ENCODE measurements at places on chromosomes 3 and 15.

- no peak for DNase-seq
Observed at GRCh38 chr3:88896026-88896425, 211.4 kb upstream of the EPHA3 start.

DNA sequence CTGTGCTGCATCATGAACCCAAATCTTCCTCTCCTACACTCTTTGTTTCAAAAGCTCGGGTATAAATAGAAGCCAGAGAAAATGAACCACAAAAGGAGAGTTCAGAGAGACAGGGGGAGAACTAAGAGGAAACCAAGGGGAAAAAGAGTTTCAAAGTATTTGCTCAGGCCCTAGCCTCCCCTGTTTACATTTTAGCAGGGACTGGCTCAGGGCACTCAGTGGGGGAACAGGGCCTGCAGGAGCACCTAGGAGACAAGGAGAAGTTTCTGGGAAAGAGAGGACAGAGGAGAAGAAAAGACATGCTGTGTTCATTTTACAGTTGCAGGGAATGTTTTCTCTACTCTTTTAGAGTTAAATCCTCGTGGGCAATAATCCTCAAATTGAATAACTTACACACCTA, 8.5 kb upstream of the IL17RD start:
- DNase-seq, result no peak

- DNase-seq, result no peak
Observed at GRCh38 chr15:96858694-96859093, 528.2 kb downstream of the NR2F2 start.

DNA sequence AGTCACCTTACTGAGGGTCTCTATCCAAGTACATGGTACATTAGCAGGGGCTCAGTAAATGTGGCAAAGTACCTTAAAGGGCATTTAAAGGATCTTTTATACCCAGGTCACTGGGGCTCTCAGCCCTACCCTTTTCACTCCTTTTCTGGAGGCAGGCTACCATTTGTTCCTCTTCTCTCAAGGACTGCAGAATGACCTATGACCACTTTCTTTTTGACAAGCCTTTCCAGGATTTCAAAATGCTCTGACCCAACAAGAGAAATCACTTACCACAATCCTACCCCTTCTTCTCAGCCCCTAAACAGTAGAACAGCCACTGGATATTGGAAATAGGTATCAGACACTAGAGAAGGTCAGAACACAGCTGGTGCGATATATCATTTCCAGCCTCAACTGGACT, 221.8 kb upstream of the TPRG1 start:
- no peak for DNase-seq

- DNase-seq, result no peak
Observed at GRCh38 chr3:94596887-94597566, 534.2 kb downstream of the NSUN3 start.

DNA sequence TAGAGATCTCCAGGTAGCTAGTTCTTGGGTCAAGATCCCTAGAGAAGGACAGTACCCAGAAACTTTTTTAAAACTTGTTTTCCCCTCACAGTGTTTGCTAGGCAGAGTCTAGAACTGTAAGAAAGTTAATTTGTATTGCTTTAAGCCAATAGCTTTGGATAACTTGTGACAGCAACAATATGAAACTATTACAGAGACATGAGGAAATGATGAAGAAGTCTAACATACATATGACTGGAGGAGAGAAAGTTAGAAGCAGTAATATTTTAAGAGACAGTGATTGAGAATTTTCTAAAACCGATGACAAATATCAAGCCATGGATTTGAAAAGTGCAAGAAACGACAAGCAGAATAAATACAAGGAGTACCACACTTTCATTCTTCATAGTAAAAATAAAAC, 10.0 kb downstream of the HMG20A start:
- DNase-seq, result no peak

GRCh38 chr3:118734664-118735063, 300.0 kb downstream of the IGSF11 start:
- no peak for DNase-seq

DNA sequence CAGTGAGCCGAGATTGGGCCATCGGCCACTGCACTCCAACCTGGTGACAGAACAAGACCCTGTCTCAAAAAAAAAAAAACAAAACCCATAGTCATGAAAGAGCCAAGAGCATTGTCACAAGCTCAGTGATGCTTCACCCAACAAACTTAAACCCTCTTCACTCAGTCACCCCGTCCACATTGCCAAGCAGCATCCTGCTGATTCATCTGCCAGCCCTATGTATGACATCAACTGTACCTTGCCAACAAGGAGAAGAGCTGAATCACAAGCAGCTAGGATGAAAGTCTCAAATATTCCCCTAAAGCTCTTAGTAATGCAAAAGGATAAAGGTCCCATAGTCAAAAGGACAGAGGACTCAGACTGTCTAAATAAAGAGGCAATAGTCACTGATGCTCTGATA, 90.0 kb downstream of the ANO10 start:
- DNase-seq, result no peak

GRCh38 chr3:157921811-157922210, 184.4 kb downstream of the SHOX2 start:
- DNase-seq, result no peak

DNA sequence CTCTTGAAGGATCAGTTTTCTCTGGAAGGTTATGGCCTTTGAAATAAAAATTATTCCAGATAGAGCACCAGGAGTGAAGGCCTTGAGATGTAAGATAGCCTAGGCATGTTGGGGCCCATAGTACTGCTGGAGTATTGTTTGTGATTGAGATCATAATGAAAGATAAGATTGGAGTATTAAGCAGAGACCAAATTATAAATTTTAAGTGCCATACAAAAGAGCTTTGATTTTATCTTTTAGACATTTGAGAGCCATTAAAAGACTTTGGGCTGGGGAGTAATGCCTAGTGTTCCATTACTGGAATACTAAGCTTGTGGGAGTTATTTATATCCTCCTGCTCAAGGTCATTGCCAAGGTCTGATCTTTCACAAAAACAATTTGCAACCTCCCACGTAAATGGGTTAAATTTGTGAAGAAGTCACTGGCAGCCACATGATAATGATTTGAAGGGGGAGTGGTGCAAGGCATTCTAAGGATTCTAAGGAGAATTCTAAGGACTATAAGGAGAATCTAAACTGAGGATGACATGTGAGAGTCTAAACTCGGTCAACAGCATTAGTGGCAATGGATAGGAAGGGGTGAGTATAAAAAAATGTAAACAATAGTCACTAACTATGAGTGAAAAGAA, 12.8 kb downstream of the ELL3 start:
- no peak for DNase-seq

- no peak for DNase-seq
Observed at GRCh38 chr3:192372616-192373015, 354.7 kb downstream of the FGF12 start.

DNA sequence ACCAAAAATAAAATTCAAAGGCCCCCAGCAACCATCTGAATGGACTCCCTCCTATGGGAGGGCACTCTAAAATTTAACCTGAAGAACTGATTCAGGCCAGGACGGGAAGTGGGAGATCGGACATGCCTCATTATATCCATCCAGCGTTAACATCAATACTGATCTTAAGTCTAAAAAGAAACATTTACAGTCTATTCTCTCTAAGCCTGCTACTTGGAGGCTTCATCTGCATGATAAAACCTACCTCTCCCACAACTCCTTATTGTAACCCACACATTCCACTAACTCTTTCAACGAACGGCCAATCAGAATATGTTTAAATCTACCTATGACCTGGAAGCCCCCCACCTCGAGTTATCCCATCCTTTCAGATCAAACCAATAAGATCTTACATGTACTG, 68.4 kb downstream of the HERC1 start:
- no peak for DNase-seq

DNA sequence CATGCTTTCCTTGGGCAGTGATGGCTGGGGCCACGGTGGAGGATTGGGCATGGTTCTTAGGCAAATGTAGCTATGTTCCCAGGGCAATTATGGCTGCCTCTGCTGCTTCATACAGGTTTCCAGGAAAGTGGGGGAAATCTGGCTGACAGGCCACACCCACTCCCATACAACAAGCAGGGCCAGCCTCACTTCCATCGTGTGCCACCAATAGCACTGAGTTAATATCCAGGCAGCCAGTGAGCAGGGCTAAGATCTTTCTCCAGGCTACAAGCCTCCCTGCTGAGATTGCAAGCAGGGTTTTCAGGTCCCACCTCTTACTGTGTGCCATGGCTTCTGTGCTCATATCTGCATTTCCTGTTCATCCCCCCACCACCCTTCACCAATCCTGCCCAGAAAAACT, 1291.9 kb downstream of the SI start:
- DNase-seq, result no peak

GRCh38 chr3:68274286-68274685, 619.9 kb upstream of the SUCLG2 start:
- DNase-seq, result no peak

DNA sequence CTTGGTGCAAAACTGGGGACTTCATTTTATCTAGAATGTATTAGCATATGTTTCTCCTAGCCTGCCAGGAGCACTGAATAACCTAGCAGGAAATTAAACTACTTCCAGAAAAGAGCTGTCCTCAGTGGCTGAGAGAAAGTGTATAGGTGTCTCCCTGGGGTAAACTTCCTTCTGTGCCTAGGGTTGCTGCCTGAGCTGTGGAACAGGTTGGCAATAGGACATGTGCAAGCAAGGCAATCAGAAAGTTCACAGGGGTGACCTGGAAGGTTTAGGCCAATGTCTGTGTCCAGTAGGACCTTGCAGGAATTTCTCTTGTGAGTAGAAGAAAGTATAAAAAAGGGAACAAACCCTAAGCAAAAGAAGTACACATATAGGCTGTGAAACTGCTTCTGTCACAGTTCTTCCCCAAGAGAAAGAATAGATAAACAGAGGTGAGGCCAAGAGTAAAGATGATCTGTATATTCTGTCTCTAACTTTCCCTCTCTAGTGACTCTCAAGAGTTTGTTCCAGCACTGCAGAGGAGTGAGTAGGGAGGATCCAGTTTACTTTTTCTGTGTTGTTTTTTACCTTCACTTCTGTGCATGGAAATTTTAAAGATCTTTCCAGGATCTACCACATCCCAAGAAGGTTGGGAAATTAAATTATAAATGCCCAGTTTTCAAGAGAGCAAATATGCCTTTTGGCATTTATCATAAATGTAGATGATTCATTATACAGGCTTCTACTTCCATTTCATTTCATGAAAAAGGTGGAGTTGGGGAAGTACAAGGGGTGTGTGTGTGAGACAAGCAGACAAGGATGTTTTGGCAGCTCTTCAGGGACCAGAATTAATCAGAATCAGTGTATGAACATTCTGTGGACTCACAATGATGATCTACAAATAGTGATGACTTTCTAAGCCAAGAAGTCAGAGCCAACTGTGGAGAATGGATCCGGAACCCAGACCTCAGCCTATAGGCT, 155.2 kb downstream of the RBPMS2 start:
- DNase-seq, result no peak

- no peak for DNase-seq
Observed at GRCh38 chr3:130787422-130788068, 40.9 kb upstream of the PIK3R4 start.
